ENCODE measurements at places on chromosomes 3 and 15. TPM values are rescaled to one million over a fixed set of nuclear protein-coding genes. Genes with fewer than 3 reads are reported as not detected.

DNA sequence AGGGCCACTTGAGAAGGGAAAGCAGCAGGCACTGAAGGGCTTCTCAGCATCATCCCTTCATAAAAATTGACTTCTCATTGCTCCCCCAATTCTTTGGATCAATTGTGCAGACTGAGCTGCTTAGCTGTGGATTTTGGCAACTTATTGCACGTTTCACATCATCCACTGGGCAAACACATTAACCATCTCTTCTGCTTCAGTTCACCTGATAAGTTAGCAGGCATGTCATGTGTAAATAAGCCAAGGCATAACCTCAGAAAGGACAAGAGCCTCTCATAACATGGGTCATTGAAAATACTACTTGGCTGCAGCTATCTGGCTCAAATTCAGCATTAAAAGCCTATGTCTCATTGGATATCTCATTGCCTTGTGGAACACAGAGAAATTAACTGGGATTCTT is 366.5 kb downstream of the LRRC3B start:
- DNase-seq = no peak

DNA sequence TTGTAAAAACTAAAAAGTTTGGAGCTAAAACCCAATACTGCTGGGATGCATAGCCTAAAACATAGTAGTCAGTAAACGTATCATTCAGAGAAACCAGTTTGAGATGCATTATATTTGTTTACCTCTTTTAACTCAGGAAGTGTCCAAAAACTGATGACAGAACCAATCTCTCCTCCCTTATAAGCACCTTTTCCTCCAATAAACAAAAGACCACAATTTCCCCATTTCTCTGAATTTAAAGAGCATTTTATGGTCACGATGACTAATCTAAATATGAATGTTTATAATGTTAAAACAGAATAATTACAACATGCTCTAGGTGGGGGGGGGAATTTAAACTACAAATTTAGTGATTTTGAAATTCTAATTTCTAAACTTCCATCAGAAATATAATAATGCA is 58.5 kb downstream of the CEP63 start:
- DNase-seq = no peak

- DNase-seq = no peak
Observed at GRCh38 chr3:183303690-183304089, 50.6 kb downstream of the B3GNT5 start.

LYZL4 gene
- total RNA-seq = not detected

ADAMTS7 gene
- total RNA-seq = 0.13 TPM
